Inflammatory macrophage (primary cell): ENCODE measurements at places on chromosomes 7 and 10.

DNA sequence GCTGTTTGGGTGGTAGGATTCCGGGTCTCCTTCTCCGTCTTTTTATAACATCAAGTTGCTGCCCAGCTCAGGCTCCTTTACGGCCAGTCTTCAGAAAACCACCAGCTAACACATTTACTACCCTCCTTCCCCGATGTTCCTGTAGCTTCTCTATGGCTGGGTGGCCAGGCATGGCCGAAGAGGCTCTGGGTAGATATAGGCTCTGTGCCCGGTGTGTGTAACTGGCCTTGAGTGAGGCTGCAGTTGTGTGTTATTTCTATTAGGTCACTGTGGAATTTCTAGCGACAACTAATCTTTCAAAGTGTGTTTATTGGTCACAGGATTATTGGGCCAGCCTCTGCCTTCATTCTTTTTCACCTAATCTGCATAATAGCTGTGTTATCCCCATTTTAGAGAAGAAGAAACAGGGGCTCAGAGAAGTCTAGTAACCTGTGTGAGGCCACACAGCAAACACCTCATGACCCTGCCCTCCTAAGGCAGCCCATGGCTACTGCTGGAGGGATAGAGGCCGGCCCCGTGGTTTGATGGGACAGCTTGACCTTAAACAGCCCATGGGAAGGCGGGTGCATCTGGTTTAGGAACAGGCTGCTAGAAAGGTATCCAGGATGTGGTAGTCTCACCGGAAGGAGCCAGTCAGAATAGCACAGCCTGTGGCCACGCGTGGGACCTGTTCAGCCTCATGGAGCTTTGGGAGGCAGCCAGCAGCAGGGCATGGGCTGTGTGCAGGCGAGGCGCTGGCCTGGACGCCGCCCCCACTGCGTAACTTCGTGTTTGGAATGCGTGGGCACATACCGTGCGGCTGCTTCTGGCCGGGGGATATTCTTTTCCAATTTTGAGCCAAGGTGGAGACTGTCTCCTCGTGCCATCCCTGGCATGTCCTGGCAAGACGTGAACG lies 29.7 kb downstream of the HTRA1 start:
- no peak for DNase-seq

GRCh38 chr7:17144322-17144721 lies 154.1 kb upstream of the AHR start:
- DNase-seq = peak; percentile 59

- no peak for DNase-seq
These were observed 37.7 kb upstream of the TOMM7 start for GRCh38 chr7:22860337-22860736.

GRCh38 chr7:56009695-56010094 lies 41.5 kb downstream of the PSPH start:
- no peak for DNase-seq

GRCh38 chr10:103917302-103918052 lies 507 bp downstream of the STN1 start:
- peak; percentile 68 for DNase-seq

- no peak for DNase-seq
These were observed 1143.7 kb downstream of the DNAJB9 start for GRCh38 chr7:109713366-109713765.

GRCh38 chr7:55349121-55349520 lies 16.0 kb upstream of the LANCL2 start:
- no peak for DNase-seq

GRCh38 chr10:88651101-88651551 lies 13.1 kb upstream of the LIPF start:
- no peak for DNase-seq

DNA sequence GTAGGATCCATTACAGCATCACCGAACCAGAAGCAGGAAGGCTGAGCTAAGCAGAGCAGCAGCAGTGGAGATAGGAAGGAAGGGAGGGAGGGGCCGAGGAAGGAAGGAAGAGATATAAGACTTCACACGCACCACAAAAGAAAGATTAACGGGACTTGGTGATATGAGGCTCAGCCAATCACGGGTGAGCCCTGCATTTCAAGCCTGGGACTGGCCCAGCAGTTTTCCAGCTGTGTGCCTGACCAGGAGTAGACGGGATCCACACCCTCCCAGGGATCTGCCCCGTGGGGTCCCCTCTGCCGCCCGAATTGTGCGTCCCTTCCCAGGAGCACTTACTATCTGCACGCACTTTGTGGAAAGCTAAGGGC lies 16.2 kb downstream of the ATG9B start:
- DNase-seq = no peak

DNA sequence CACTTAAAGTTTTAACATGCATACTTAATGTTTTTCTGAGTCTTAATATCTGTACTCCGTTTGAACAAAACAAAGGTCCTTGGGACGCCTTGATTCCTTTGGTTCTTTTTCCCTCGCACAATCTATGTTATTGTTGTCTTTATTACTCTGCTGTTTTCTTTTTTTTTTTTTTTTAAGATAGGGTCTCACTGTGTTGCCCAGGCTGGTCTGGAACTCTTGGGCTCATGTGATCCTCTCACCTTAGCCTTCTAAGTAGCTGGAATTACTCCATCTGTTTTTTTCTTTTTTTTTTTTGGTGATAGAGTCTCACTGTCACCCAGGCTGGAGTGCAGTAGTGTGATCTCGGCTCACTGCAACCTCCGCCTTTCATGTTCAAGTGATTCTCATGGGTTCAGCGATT lies 13.2 kb downstream of the MLLT10 start:
- DNase-seq = no peak

DNA sequence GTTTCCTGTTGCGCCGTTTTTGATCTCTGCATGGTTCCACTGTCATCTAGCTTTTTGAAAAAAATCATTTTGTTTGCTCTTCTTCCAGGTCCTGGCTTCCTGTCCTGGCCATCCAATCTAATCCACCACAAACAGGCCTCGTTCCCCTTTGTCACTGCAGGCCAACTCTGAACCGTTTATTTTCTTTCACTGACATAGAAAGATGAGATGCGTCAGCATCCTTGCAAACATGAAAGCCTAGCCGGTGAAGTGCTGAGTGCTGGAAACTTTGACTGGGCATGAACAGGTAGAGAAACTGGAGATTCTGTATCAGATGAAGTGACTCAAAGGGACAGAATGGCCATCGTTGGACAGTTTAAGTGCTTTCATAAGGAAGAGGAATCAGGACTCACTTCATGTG lies 1247.8 kb downstream of the TYW1 start:
- no peak for DNase-seq

- peak; percentile 78 for DNase-seq
These were observed 2.2 kb upstream of the ANTXRL start for GRCh38 chr10:46284286-46285229.

DNA sequence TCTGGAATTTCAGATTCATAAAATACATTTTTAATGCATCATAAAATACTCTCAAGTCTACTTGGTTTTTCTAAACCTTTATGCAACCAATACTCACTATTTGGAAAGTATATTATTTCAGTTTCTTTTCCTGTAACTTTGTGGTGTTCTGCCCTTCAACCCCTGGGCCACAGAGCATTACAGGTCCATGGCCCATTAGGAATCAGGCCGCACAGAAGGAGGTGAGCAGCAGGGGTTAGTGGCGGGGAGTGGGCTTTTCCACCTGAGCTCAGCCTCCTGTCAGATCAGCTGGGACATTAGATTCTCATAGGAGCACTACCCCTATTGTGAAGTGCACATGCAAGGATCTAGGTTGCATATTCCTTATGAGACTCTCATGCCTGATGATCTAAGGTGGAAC lies 9.7 kb downstream of the SNX13 start:
- DNase-seq = no peak

- no peak for DNase-seq
These were observed 152.1 kb upstream of the KMT2E start for GRCh38 chr7:104861729-104862390.

GRCh38 chr7:37441386-37441760 lies 7.3 kb downstream of the ELMO1 start:
- peak; percentile 54 for DNase-seq

DNA sequence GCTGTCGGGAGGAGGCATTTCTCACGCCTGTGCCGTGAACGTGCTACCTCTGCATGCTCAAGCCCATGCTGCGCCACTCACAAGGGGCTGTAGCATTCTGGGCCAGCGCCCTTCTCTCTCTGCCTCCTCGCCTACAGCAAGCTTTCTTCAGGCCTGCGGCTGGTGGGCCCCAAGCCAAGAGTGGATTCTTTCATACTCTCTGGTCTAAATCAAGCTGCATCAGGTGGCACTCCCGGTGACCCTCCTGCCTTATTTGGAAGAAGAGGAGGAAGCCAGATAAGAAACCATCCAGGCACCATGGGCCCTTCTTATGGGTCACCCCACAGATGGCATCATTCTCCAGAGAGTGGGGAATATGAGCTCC lies 86.7 kb upstream of the DUSP5 start:
- no peak for DNase-seq

DNA sequence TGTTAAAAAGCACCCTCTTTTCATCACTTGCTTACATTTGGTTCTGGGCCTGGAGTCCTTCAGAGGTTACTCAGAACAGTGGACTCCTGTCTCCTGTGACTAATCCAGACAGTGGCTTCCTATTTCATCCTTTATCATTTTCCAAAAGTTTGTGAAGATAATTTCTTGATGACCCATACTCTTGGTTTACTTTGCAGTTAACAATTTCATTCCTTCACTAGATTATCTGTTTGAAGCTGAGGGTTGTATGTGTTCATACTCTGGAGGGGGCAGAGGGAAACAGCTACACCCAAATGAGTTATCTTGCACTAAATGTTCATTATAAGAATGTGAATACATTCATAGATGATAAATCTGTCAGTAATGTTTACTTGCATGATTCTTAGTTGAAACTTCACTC lies 124.7 kb downstream of the ZNF248 start:
- no peak for DNase-seq

DNA sequence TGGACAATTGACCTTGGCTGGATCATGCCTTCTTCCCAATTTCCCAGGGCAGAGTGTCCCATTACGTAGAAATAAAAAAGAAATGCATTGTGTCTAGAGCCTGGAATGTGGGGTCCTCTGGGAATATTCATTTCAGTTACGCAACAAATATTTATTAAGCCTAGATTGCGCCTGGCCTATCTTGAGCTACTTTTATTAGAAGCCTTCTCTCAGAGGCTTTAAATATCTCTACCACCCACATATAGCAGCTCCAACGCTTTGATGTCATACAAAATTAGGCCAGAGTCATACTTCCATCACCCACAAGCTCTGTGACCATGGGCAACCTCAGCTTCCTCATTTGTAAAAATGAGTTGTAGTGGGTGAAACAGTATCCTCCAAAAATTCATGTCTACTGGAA lies 24.9 kb upstream of the CARD11 start:
- peak; percentile 92 for DNase-seq

DNA sequence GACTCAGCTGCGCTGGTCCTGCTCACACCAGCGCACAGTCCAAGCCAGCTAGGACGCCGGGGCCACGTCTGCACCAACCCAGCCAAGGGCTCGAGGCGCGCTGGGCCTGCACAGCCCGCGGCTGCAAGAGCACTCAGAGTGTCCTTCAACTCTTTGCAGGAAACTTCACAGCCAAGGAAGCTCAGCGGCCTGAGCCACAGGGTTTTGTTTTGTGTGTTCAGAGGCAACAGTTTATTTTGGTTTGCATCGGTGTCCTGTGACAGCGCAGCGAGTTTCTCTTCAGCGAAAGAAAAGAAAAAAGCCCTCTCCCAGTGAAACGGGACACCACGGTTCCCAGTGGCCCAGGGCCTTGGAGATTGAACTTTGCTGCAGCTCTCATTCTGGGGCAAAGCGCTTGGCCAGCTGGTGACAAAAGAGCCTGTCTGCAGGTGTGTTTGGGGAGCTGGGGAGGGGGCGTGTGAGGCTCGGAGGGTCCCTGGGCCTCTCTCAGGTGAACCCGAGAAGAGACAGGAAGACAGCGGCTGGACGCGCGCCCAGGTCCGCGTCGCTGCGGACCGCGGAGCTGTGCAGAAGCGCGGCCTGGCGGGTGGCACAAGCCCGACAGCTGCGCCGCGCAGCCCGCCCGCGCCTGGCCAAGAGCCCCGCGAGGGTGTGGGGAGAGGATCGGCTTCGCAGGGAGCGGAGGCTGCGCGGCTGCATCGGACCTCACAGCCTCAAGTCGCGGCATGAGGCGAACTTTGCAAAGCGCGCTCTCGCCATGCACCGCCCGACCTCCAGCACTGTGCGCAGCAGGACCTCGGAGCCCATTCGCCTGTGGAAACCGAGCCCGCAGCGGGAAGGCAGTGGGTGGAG lies 922 bp downstream of the CXCL12 start:
- DNase-seq = no peak

DNA sequence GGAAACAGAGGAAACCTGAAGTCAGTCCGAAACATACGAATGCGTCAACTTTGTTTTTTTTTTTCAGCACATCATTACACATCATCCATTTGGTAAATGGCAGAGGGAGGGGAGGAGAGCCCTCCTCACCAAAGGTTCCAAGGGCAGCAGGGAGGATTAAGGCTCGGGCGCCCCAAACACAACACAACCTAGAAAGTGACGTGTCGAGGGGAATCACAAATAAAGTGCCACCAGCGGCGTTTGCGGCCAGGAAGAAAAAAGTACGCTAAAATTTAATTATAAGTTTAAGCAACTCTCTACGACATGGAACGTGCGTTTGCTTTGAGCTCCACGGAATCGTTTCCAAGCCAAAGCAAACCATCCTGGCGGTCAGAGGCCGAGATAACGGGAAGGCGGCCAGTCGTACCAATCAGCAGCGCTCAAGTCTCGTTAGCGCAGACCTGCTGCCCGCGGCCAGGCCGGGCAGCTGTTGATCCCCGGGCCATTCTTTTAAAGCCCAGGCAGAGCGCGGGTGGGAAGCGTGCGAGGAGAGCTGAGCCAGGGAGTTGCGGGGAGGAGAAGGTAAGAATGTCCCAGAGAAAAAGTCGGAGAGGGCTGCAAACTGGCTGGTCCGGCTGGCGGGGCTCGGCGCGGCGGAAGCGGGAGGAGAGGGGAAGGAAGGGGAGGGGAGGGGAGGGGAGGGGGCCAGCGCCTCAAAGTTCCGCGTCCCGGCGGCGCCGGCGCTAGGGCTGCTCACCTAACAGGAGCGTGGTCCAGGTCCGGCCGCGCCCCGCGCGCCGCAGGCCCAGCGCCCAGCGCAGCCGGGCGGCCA lies 719 bp downstream of the DPY19L1 start:
- peak; percentile 47 for DNase-seq

- no peak for DNase-seq
These were observed 453.8 kb downstream of the TCERG1L start for GRCh38 chr10:130857631-130858295.

GRCh38 chr7:114082642-114083165 lies 163.9 kb upstream of the PPP1R3A start:
- DNase-seq = no peak

DNA sequence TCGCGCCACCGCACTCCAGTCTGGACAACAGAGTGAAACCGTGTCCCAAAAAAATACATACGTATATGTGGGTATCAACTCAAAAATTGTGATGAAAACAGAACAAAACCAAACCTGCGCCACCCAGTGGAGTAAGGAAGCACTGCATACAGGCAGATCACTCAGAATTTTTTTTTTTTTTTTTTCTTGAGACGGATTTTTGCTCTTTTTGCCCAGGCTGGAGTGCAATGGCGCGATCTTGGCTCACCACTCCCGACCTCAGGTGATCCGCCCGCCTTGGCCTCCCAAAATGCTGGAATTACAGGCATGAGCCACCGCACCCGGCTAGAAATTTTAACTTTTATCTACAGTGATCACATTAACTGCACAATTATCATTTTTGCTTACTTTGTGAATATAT lies 9.1 kb upstream of the TMEM236 start:
- DNase-seq = peak; percentile 66
